ENCODE measurements at places on chromosomes 1 and 21.

GRCh38 chr21:37060296-37060695 lies 12.6 kb downstream of the PIGP start:
- peak; percentile 43 for DNase-seq

GRCh38 chr1:167797015-167797414 lies 75.2 kb downstream of the MPZL1 start:
- DNase-seq: peak; percentile 42

- peak; percentile 70 for DNase-seq
These were observed 103.2 kb downstream of the DMRTB1 start for GRCh38 chr1:53562291-53562980.

GRCh38 chr1:31583082-31583994 lies 7.0 kb downstream of the TINAGL1 start:
- no peak for DNase-seq

GRCh38 chr1:200022239-200022804 lies 5.2 kb upstream of the NR5A2 start:
- DNase-seq: no peak

DNA sequence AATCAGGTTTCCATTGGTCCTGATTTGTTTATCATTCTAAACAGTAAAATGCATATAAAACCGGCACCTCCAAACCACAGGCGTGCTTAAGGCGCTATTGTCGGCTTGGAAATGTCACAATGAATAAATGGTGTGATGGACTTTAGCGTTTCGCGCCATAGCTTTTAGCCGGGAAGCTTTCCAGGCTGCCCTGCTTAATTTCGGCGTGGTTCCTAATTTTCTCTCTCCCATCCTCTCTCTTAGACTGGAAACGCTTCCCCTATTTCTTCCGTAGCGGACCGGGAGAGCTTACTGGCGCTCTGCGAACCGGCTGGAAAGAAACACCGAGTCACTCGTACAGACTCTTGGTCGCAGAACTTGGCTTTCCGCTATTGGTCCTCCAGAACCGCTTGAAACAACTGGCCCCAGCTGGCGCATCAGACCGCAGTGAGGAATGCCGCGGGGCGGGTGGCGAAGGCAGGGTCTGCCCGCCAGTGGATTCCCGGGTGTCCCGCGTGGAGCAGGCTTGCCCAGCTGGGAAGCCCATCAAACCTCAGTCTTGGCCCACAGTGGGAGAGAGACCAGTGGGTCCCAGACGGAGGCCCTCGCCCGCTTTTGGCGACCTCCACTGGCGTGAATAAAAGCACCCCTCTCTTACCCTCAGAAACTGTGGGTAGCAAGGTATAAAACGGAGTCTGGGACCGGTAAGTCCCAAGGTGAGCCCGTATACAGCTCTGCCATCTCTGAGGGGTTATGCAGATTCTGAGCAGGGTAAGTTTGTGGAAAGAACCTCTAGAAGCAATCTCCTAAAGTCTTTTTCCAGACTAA lies 4.0 kb upstream of the LHX8 start:
- no peak for DNase-seq
